Thyroid gland (tissue), 4 donors: ENCODE measurements at places on chromosomes 12 and 14. TPM values are rescaled to one million over a fixed set of nuclear protein-coding genes. Genes with fewer than 3 reads are reported as not detected.
A peak's percentile ranks its signal among the peaks of the same experiment; 100 is the strongest.

GRCh38 chr12:104890476-104891096 lies 67.5 kb downstream of the SLC41A2 start:
- no peak for DNase-seq

DNA sequence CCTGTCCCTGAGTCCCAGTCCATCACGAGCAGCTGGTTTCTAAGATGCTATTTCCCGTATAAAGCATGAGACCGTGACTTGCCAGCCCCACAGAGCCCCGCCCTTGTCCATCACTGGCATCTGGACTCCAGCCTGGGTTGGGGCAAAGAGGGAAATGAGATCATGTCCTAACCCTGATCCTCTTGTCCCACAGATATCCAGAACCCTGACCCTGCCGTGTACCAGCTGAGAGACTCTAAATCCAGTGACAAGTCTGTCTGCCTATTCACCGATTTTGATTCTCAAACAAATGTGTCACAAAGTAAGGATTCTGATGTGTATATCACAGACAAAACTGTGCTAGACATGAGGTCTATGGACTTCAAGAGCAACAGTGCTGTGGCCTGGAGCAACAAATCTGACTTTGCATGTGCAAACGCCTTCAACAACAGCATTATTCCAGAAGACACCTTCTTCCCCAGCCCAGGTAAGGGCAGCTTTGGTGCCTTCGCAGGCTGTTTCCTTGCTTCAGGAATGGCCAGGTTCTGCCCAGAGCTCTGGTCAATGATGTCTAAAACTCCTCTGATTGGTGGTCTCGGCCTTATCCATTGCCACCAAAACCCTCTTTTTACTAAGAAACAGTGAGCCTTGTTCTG lies 41.6 kb downstream of the DAD1 start:
- DNase-seq, result no peak

DNA sequence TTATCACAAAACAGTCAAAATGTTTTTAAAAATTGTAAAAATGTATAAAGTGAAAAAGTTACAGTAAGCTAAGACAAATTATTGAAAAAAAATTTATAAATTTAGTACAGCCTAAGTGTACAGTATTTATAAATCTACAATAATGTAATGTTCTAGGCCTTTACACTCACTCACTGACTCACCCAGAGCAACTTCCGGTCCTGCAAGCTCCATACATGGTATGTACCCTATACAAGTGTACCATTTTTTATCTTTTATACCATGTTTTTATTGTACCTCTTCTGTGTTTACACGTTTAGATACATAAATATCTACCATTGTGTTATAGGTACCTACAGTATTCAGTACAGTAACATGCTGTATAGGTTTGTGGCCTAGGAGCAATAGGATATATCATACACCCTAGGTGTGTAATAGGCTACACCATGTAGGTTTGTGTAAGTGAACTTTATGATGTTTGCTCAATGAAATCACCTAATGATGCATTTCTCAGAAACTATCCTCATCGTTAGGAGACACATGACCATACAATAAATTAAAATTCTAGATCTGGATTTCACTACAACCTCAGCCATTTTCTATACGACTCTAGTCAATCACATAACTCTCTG lies 66.8 kb downstream of the TXNDC16 start:
- no peak for DNase-seq

- DNase-seq, result peak; percentile 39
These were observed 20.5 kb upstream of the ZFP36L1 start for GRCh38 chr14:68813318-68813838.

- no peak for DNase-seq
These were observed 282.4 kb downstream of the ZFP36L1 start for GRCh38 chr14:68510201-68511128.

DNA sequence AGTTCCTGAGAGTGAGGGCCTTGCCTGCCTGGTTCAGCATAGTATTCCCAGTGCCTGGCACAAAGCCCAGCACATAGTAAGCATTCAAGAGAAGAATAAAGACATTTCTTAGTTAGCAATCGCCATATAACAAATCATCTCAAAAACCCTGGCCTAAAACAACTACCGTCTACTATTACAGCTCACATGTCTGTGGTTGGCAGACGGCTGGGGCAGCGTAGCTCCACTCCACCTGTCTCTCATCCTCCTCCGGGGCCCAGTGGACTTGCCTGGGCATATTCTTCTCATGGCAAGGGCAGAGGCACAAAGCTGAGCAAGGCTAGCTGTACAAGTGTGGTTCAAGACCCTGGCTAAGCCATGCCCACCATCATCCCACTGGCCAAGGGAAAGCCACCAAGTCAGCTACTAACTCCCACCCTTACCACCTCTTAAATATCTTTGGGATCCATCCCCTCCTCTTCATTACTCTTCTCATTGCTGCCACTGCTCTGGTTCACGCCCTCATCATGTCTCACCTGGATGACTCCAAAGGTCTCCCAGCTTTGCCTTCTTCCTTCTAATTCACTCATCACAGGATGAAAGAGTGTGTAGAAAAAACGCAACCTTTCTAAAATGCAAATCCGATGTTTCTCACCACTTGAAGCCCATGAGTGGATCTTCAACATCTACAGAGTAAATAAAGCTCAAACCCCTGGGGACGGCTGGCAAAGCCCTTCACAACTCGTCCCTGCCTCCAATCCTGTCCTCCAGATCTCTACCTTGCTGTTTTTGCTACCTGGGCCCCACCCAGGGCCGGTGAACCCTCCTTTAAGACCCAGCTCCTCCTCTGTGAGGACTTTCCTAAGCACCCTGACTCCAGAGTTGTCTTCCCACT lies 10.4 kb downstream of the TMEM229B start:
- peak; percentile 90 for DNase-seq

GRCh38 chr12:54019091-54019811 lies 9.0 kb upstream of the HOXC6 start:
- no peak for DNase-seq

GRCh38 chr12:25855716-25856115 lies 102.8 kb upstream of the RASSF8 start:
- no peak for DNase-seq

DNA sequence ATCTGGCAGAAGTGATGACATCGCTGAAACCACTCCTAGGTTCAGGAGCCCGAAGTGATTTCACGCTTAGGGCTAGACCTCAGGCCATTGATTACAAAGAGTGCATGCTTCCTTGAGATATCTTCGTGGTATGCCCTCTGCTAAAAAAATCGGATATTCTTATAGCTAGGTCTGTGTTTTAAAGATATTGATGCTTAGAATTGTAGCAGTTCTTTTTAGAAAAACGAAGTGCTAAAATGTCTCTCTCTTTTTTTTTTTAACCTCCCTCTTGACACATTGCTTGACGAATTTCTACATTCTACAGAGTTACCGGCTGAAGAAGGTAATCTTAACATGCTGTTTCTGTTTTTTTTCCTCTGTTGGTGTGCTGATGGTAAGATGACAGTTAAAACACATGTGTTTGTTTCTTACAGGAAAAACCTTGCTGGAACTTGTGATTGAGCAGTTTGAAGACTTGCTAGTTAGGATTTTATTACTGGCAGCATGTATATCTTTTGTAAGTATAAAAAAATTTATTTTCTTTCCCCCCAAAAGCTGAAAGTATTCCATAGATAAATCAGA lies 1.3 kb downstream of the ATP2A2 start:
- no peak for DNase-seq

OTX2 gene
- not detected for total RNA-seq

PTGER2 gene
- total RNA-seq, result 1.5 TPM

KCNH3 gene
- total RNA-seq, result 2.2 TPM

SLCO1B3 gene
- total RNA-seq, result not detected

PDZRN4 gene
- 1.3 TPM for total RNA-seq

EML5 gene
- total RNA-seq, result 7.9 TPM
